ENCODE measurements at places on chromosomes 3 and 15. TPM values are rescaled to one million over a fixed set of nuclear protein-coding genes. Genes with fewer than 3 reads are reported as not detected.

DNA sequence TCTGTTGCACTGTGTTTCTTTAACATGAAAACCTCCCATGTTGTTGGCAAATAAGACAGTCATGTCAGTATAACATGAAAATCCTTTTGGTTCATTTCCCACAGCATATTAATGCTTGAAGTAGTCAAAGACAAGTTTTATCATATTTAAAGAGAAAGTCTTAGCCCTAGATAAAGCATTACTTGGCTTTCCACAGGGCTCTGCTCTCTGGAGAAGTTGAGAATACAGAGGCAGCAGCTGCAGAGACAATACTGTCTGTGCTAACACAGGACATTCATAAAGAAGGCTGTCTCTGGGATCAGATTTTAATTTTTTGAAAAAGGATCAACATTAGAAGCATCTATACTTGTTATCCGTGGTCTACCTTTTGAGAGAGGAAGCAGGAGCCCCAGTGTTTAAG lies 103.4 kb upstream of the SAMMSON start:
- DNase-seq: no peak
- H3K4me1 ChIP-seq: no peaks in the 10 kb centered on the region
- no peaks in the 10 kb centered on the region for H3K27me3 ChIP-seq
- no peaks in the 10 kb centered on the region for H3K36me3 ChIP-seq

DNA sequence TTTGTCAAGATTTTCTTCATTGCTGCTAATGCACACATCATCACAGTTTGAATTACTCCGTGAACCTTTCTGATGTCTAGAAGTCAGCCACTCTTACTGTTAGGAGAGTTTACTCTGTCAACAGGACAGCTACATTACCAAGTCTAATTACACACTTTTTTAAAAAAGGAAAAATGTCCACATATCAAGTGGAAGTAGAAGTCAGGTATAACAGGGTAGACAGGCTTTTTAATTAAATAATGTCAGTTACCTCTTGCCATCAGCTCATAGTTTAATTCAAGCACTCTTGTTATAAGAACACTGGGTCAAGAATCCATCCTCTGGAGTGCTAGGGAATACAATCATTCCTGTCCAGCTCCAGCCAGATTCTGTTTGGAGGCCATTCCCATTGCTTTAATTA lies 232.8 kb downstream of the TAFA4 start:
- DNase-seq: no peak
- peaks cover under 1% of the 10 kb centered on the region for H3K36me3 ChIP-seq

- no peak overlapping the region for H3K4me3 ChIP-seq
- peaks cover 5% of the 10 kb centered on the region for H3K36me3 ChIP-seq
- no peaks in the 10 kb centered on the region for H3K27me3 ChIP-seq
- H3K27ac ChIP-seq: peak overlapping the region; percentile 78
- peaks cover 38% of the 10 kb centered on the region for H3K4me1 ChIP-seq
Measured at GRCh38 chr15:75172284-75172820, 29.3 kb upstream of the C15orf39 start.

GRCh38 chr3:134791992-134792391 lies 3.1 kb upstream of the EPHB1 start:
- DNase-seq: no peak
- no peaks in the 10 kb centered on the region for H3K36me3 ChIP-seq
- peaks cover 30% of the 10 kb centered on the region for H3K27me3 ChIP-seq
- H3K4me1 ChIP-seq: peaks cover 8% of the 10 kb centered on the region

DNA sequence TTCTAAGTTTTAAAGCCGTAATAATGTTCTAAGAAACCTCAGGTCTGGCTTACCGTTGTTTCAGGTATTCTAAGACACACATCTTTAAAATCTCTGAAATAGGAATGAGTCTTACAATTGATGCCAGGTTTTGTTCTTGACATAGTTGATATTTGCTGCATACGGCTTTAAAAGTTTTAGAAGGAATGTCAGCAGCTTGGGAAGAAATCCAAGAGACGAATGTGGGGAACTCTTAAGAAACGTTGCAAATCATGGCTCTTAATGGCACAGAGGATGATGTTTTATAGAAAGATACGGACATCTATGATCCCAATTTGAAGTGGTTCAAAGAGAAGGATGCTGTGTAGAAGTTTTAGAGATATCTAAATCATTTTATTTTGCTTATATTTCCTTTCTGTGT lies 11.5 kb downstream of the NUDT16 start:
- no peaks in the 10 kb centered on the region for H3K4me1 ChIP-seq
- H3K36me3 ChIP-seq: no peaks in the 10 kb centered on the region
- H3K4me3 ChIP-seq: no peak overlapping the region
- H3K27ac ChIP-seq: no peak overlapping the region

The NOX5 gene
- total RNA-seq: not detected

The ZBTB47 gene
- total RNA-seq: 1.9 TPM

GRCh38 chr3:187743195-187744141 lies 1.8 kb downstream of the BCL6 start:
- peak; percentile 91 for DNase-seq
- H3K4me3 ChIP-seq: peak overlapping the region; percentile 99
- peaks cover 60% of the 10 kb centered on the region for H3K4me1 ChIP-seq
- H3K27ac ChIP-seq: peak overlapping the region; percentile 100

The CCR8 gene
- total RNA-seq: not detected

DNA sequence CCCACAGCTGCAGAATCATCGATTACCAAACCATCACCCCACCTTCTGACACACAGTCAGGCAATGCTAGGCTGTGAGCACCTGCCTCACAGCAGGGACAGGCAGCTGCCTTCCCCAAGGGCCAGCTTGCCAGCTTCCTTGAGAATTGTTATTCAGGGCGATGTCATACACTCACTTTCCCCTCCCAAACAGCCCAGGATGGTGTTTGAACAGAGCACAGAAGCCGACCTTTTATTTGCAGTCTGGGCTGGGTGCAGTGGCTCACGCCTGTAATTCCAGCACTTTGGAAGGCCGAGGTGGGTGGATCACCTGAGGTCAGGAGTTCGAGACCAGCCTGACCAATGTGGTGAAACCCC lies 84.5 kb upstream of the HERC1 start:
- no peaks in the 10 kb centered on the region for H3K36me3 ChIP-seq
- no peak overlapping the region for H3K4me3 ChIP-seq
- no peak overlapping the region for H3K27ac ChIP-seq
- H3K27me3 ChIP-seq: no peaks in the 10 kb centered on the region

The PLCL2 gene
- total RNA-seq: 12.5 TPM

DNA sequence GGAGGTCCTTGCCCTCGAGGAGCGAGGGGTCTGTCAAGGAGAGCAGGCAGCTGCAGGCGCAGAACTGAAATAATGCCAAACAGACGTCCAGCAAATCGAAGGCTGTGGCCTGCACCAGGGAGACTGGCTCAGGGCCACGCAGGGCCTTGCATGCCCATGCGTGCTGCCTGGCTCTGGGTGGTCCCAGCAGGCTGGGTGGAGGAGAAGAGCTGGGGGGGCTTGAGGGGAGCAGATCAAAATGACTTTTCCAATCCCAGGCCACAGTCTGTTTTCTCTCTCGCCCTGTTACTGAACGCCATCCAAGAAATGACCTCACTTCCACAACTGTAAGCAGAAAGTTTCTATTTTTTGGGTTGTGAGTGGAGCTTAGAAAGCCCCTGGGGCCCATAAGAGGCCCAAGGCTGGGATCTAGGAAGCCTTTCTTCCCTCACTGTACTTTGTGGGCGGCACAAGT lies 96.9 kb upstream of the RPL32 start:
- peaks cover 7% of the 10 kb centered on the region for H3K4me1 ChIP-seq
- H3K27ac ChIP-seq: no peak overlapping the region
- no peak for DNase-seq
- no peak overlapping the region for H3K4me3 ChIP-seq
- H3K27me3 ChIP-seq: no peaks in the 10 kb centered on the region
- H3K36me3 ChIP-seq: peaks cover 6% of the 10 kb centered on the region

DNA sequence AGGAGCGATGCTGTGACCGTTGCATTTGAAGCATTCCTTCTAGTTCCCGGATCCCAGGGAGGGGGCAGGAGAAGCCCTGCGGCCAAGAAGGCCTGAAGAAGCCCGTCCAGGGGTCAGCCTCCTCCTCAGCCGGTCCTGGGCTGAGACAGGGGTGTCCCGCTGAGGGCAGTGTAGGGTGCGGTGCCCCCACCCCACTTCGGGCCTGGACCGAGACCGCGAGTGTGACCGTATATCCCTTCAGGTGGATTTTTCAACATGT lies 2.8 kb downstream of the OCA2 start:
- H3K27ac ChIP-seq: no peak overlapping the region
- H3K4me3 ChIP-seq: peak overlapping the region; percentile 76
- H3K36me3 ChIP-seq: peaks cover 16% of the 10 kb centered on the region
- H3K27me3 ChIP-seq: peaks cover 49% of the 10 kb centered on the region
- H3K4me1 ChIP-seq: peaks cover 15% of the 10 kb centered on the region
- DNase-seq: no peak

GRCh38 chr3:171932153-171932611 lies 89.0 kb downstream of the TMEM212 start:
- H3K36me3 ChIP-seq: no peaks in the 10 kb centered on the region
- DNase-seq: no peak
- H3K4me3 ChIP-seq: no peak overlapping the region
- H3K27ac ChIP-seq: no peak overlapping the region
- H3K27me3 ChIP-seq: peaks cover 7% of the 10 kb centered on the region

GRCh38 chr3:56970461-56970879 lies 90.0 kb upstream of the SPATA12 start:
- no peaks in the 10 kb centered on the region for H3K27me3 ChIP-seq
- no peak overlapping the region for H3K27ac ChIP-seq
- H3K4me1 ChIP-seq: peaks cover 3% of the 10 kb centered on the region
- H3K36me3 ChIP-seq: no peaks in the 10 kb centered on the region
- H3K4me3 ChIP-seq: no peak overlapping the region
- no peak for DNase-seq

The CCDC13 gene
- total RNA-seq: 1.0 TPM

The HDC gene
- not detected for total RNA-seq

The SH2D7 gene
- not detected for total RNA-seq

The RNF123 gene
- total RNA-seq: 67.9 TPM

GRCh38 chr3:52752045-52752660 lies 18.6 kb downstream of the NEK4 start:
- no peak overlapping the region for H3K27ac ChIP-seq
- H3K36me3 ChIP-seq: peaks cover 7% of the 10 kb centered on the region
- no peak overlapping the region for H3K4me3 ChIP-seq
- DNase-seq: no peak
- no peaks in the 10 kb centered on the region for H3K4me1 ChIP-seq

The SNRK gene
- total RNA-seq: 41.9 TPM

DNA sequence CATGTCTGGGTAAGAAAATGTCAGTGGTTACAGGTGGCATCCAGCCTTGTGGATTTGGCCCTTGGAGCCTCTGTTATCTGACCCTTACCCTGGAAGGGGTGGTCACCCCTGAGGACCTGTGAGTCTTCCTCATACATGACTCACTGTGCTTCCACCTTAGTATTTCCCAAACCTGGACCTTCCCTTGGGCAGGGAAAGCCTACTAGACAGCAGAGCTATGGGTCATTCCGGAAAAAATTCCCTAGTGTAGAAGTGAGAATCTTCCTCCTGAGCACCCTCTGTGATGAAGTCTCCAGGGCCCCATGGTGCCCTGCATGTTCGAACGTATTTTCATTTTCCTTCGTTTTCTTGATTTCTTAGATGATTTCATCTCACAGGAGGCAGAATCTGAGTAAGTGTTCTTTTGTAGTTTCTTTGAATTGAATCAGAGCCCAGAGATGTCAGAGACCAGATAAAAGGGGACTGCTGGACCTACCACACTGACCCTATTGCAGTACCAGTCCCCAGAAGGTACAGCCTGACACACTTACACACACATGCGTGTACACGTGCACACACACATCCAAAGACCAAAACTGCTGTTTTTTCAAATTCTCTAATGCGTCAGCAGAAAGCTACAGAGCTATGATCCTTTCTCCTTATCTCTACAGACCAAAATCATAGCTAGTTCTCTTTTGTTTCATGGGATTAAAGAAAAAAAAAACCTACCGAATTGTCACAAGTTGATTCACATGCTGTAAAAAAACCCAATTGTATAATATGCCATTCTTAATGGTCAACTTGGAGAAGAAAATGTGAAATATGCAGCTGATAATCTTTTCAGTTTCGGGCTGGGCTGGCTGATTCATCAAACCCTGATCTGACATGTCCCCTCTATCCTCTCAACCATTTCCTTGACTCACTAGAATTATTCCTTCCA lies 50.5 kb upstream of the ARHGEF3 start:
- DNase-seq: no peak
- no peak overlapping the region for H3K27ac ChIP-seq
- no peaks in the 10 kb centered on the region for H3K36me3 ChIP-seq
- no peaks in the 10 kb centered on the region for H3K27me3 ChIP-seq
- H3K4me1 ChIP-seq: peaks cover 6% of the 10 kb centered on the region

- H3K36me3 ChIP-seq: no peaks in the 10 kb centered on the region
- H3K27me3 ChIP-seq: no peaks in the 10 kb centered on the region
- peaks cover 27% of the 10 kb centered on the region for H3K4me1 ChIP-seq
- no peak overlapping the region for H3K4me3 ChIP-seq
Measured at GRCh38 chr3:46829699-46830208, 33.5 kb downstream of the MYL3 start.

The SEMA3G gene
- total RNA-seq: not detected

GRCh38 chr3:149673393-149673792 lies 15.6 kb upstream of the WWTR1 start:
- no peaks in the 10 kb centered on the region for H3K4me1 ChIP-seq
- no peaks in the 10 kb centered on the region for H3K36me3 ChIP-seq
- H3K27ac ChIP-seq: no peak overlapping the region

The EIF2A gene
- 114 TPM for total RNA-seq

The GABRR3 gene
- not detected for total RNA-seq

DNA sequence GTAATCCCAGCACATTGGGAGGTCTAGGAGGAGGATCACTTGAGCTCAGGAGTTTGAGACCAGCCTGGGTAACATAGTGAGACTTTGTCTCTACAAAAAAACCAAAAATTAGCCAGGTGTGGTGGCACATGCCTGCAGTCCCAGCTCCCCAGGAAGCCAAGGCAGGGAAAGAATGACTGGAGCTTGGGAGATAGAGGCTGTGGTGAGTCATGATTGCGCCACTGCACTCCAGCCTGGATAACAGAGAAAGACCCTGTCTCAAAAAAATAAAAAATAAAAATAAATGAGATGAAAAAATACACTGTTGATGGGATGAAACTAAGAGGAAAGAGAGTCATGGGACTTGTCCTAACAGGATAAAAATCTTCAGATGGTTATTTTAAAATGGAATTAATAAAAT lies 137.6 kb downstream of the IMPG2 start:
- no peak overlapping the region for H3K27ac ChIP-seq
- no peak for DNase-seq
- peaks cover 24% of the 10 kb centered on the region for H3K27me3 ChIP-seq
- H3K4me3 ChIP-seq: no peak overlapping the region
- no peaks in the 10 kb centered on the region for H3K36me3 ChIP-seq

GRCh38 chr3:55955891-55956477 lies 468.9 kb upstream of the WNT5A start:
- no peaks in the 10 kb centered on the region for H3K4me1 ChIP-seq
- no peaks in the 10 kb centered on the region for H3K27me3 ChIP-seq
- no peak overlapping the region for H3K4me3 ChIP-seq
- H3K27ac ChIP-seq: no peak overlapping the region

DNA sequence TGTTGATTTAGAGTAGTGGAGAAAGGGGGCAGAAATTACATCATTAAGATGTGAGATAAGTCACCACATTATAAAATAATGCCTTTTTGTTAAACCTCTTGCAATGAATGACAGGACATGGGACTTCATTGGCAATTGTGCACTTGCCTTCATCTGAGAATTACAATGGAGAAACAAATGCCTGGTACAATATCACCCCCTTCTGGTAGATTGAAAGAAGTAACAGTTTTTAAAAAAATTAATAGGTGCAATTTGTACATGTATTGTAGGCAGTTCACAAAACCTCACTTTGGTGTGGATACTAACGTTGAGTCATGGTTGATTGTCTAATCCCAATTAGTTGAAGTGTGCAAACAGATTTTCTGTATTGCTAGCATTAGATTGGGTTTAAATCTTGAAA lies 4.6 kb upstream of the P2RY14 start:
- DNase-seq: no peak
- no peak overlapping the region for H3K27ac ChIP-seq
- peaks cover 35% of the 10 kb centered on the region for H3K4me1 ChIP-seq
- H3K4me3 ChIP-seq: no peak overlapping the region

All from natural killer cell treated with Interleukin-12 subunit alpha and Interleukin-12 subunit beta and Interleukin-15 and Interleukin-18, amount 100 ng/mL, for 72 hours (primary cell).